ENCODE measurements at places on chromosomes 7 and 10.

DNA sequence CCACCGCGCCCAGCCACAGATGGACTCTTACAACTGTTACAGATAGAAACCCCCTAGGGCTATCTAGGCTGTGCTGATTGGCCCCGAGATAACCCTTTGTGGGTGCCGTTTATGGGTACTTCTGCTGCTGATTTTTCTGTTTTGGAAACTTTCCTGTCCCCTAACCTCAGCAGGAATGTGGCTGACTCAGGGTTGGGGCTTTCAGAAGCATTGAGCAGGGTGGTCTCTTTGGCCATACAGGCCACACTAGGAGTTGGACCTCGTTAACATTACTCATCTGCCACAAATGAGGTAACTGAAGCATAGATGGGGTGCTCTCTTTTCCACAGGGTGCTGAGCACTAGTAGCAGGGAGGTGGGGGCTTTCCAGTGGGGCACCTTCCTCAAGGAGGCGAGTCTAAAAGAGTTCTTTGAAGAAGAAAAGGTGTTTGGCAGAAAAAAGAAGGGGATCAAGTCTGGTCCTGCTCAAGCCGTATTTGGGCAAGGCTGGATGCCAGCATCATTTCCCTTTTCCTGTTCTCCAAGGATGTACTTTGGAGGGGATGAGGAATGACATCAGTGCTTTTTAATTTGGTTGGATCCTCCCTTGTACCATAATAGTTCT, 6.4 kb downstream of the ZSCAN25 start:
- no peak for DNase-seq

- DNase-seq: no peak
Observed at GRCh38 chr10:116429288-116429977, 1.8 kb downstream of the PNLIPRP3 start.

DNA sequence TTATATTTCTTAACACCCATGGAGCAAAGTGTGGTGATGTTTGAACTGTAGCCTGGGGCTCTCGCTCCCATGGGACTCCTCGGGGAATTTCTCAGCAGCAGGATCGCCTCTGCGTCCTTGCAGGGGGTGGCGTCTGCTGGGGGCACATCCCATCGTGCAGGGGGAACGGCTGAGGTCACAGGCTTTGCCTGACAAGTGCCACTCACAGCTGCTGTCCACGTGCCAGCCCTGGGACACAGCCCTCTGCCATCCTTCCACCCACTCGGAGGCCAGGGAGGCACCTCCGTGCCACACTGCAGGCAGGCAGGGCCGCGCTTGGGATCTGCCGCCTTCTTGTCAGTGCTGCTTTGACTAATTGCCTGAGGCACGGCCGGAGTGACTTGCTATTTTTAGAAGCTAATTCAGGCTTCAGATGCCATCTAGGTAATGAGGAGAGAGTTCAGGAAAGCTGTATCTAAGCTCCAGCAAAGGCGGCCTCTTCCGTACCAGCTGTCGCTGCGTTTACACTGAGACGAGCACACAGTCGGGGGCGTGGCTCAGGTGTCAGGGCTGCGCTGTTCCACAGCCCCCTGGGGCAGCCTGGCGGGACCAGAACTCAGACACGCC, 45.7 kb downstream of the PITRM1 start:
- no peak for DNase-seq

- no peak for DNase-seq
Observed at GRCh38 chr7:31065021-31065593, 13.0 kb downstream of the ADCYAP1R1 start.

Data from stimulated activated CD4-positive, alpha-beta T cell treated with anti-CD3 and anti-CD28 coated beads, Interleukin-4, amount 100 ng/mL, for 4 hours (primary cell).